Kidney (tissue), 22 donors: ENCODE measurements at places on chromosomes 6 and 20.

GRCh38 chr6:86961455-86962200 lies 24.3 kb downstream of the HTR1E start:
- no peak overlapping the region for H3K4me3 ChIP-seq
- no peaks in the 10 kb centered on the region for H3K4me1 ChIP-seq
- H3K27me3 ChIP-seq = no peaks in the 10 kb centered on the region
- DNase-seq = no peak
- H3K27ac ChIP-seq = no peak overlapping the region
- no peaks in the 10 kb centered on the region for H3K36me3 ChIP-seq

GRCh38 chr6:77502981-77503380 lies 39.7 kb upstream of the HTR1B start:
- H3K4me1 ChIP-seq = no peaks in the 10 kb centered on the region
- H3K36me3 ChIP-seq = no peaks in the 10 kb centered on the region
- H3K4me3 ChIP-seq = no peak overlapping the region
- H3K27me3 ChIP-seq = no peaks in the 10 kb centered on the region
- H3K27ac ChIP-seq = no peak overlapping the region

GRCh38 chr6:73980096-73980495 lies 284.1 kb downstream of the CD109 start:
- no peaks in the 10 kb centered on the region for H3K36me3 ChIP-seq
- no peak for DNase-seq
- H3K4me3 ChIP-seq = no peak overlapping the region

DNA sequence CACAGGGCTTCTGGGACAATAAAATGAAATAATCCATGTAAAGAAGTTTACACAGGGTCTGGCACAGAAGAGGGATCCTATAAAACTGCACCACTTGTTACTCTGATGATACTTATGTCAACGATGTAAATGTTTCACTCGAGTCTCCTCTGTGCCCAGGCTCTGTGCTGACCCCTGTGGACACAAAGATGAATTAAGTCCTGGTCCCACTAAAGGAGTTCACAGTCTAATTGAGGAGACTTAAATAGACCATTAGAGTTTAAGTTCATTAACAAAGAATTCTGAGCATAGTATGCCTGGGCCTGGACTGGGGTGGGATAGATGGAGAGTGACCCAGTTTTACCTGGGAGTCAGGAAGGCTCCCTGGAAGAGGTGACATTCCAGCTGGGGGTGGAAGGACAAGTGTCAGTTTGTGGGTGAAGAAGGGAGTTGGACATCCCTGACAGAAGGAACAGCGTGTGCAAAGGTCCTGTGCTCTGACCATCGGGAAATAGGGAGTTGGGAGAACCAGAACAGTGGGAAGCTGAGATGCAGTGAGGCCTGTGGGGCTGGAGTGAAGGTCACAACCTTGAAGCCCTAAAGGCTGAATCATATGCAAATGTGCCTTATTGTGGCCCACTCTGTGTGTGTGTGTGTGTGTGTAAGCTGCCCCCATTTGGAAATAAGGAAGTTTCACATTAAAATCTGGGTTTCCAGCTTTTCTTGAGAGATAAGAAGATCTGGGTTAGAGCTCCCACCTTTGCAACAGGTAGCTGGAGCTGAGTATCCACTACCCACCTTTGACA lies 1.1 kb downstream of the OCSTAMP start:
- H3K4me1 ChIP-seq = no peaks in the 10 kb centered on the region
- no peak overlapping the region for H3K27ac ChIP-seq
- DNase-seq = no peak

GRCh38 chr20:48735112-48735511 lies 92.7 kb downstream of the PREX1 start:
- H3K4me3 ChIP-seq = no peak overlapping the region
- peaks cover 5% of the 10 kb centered on the region for H3K4me1 ChIP-seq
- no peak overlapping the region for H3K27ac ChIP-seq
- H3K27me3 ChIP-seq = no peaks in the 10 kb centered on the region

DNA sequence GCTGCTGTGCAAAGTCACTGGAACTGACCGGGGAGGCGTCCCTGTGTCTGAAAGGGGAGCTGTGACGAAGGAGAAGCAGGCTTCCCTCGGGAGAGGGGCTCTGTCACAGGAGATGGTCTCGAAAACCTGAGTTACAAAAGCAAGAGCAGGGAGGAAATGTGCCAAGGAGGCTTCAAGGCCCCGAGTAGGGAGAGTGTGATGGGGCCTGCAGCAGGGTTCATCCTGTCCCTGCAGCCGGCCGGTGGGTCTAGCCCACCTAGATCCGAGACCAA lies 16.7 kb downstream of the DYNLT1 start:
- no peak for DNase-seq
- H3K27ac ChIP-seq = no peak overlapping the region
- H3K4me3 ChIP-seq = no peak overlapping the region
- peaks cover 21% of the 10 kb centered on the region for H3K4me1 ChIP-seq
- peaks cover 6% of the 10 kb centered on the region for H3K36me3 ChIP-seq

DNA sequence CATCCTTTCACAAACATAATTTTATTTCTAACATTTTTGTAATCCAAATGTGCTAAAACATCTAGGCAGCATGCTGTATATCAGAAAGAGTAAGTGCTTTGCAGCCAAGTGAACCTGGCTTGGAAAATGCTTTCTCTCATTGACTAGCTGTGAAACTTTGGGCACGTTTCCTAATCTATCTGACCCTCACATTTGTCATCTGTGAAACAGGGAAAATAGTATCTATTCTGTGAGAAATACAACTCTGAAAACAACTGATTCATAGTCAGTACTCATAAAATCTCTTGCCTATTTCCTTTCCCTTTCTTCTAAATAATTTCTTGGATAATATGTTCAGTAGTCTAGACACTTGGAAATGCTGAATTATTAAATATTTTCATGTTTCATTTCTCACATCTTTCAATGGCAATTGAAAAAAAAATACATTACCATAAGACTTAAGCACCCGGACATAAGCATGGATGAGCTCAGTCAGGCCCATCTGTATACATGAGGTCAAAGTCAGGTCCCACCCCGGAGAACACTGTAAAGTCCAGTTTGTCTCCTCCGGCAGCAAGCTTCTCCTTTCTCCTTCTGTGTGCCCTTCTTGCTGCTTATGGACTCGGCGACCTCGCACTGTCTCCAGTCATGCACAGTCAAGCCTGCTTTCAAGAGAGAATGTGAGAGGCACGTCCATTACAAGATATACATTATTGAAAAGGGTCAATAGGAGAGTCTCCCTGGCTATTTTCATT lies 455.0 kb upstream of the SOX4 start:
- no peak overlapping the region for H3K27ac ChIP-seq
- H3K27me3 ChIP-seq = no peaks in the 10 kb centered on the region
- H3K4me1 ChIP-seq = peaks cover 2% of the 10 kb centered on the region
- DNase-seq = peak; percentile 45
- H3K4me3 ChIP-seq = no peak overlapping the region
- no peaks in the 10 kb centered on the region for H3K36me3 ChIP-seq

DNA sequence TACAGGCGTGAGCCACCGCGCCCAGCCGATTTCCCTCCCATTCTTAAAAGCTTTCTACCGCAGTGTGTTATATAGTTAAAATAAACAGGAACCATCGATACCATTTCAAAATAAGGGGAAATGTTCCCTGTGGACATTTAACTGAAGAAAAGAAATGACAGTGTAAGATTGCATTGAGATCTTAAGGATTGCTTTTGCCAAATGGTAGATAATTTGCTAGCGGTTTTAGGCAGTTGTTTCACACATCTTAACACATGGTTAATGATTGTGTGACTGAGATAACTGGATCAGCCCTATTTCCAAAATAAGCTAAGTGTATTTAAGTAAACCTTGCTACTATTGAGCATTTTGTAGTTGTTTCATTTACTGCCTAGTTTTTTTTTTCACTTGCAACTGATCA lies 15.6 kb downstream of the STX16 start:
- no peak overlapping the region for H3K27ac ChIP-seq
- no peak for DNase-seq
- no peaks in the 10 kb centered on the region for H3K4me1 ChIP-seq
- peaks cover 12% of the 10 kb centered on the region for H3K36me3 ChIP-seq
- H3K4me3 ChIP-seq = no peak overlapping the region

DNA sequence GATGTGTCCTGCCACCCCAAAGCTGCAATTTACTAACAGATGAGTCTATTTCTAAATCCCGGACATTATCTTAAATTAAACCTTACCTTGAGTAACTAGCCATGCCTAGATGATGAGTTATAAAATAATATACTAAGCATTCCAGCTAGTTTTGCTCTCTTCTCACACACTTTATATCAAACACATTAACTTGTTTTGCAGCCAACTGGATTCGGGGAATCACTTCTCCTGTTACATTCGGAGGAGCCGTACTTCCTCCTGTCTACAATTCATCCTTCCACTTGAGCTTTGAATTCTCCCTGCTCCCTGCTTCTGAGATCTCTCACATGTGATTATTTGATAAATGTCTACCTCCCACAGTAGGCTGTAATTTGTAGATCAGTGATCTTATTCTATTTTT lies 420.1 kb downstream of the GJA1 start:
- DNase-seq = no peak
- no peaks in the 10 kb centered on the region for H3K36me3 ChIP-seq
- no peak overlapping the region for H3K4me3 ChIP-seq
- no peak overlapping the region for H3K27ac ChIP-seq

- H3K4me3 ChIP-seq = no peak overlapping the region
- no peak overlapping the region for H3K27ac ChIP-seq
- no peak for DNase-seq
These were observed 10.2 kb upstream of the NEDD9 start for GRCh38 chr6:11242711-11243110.

DNA sequence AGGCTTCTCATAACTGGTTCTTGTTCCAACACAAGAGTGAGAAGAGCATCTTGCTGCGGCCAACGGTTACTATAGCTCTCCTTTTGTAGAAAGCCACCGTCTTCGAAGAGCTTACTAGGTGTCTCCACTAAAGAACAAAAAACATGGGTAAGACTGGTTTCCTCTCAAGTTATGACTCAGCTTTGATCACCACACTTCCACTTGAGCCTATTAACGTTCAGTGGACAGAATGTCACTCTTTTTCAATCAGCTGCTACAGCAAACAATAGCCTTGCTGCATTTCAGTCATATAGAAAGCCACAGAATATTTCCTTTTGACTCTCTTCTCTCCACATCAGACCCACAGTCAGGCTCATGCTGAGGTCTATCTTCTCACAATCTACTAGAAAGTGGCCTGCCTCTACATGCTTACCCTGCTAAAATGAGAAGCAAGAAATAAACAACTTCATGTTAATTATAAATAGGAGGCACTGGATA lies 243.5 kb upstream of the PREP start:
- no peaks in the 10 kb centered on the region for H3K27me3 ChIP-seq
- no peak for DNase-seq
- no peak overlapping the region for H3K27ac ChIP-seq
- H3K4me1 ChIP-seq = no peaks in the 10 kb centered on the region
- no peak overlapping the region for H3K4me3 ChIP-seq
